ENCODE measurements at places on chromosomes 2 and 18. TPM values are rescaled to one million over a fixed set of nuclear protein-coding genes. Genes with fewer than 3 reads are reported as not detected.

UBXN2A gene
- total RNA-seq: 12.7 TPM

DIS3L2 gene
- 25.2 TPM for total RNA-seq

DOK6 gene
- total RNA-seq: not detected

ZNF521 gene
- 0.21 TPM for total RNA-seq

DAPL1 gene
- 2.5 TPM for total RNA-seq

LIPG gene
- total RNA-seq: 40.8 TPM

GAD1 gene
- total RNA-seq: not detected

Data from airway epithelial cell (primary cell).